ENCODE measurements at places on chromosomes 16 and 17.

GRCh38 chr16:1223355-1224214, 1.5 kb downstream of the TPSG1 start:
- no peak for DNase-seq

GRCh38 chr16:81567987-81568748, 123.6 kb downstream of the CMIP start:
- no peak for DNase-seq

DNA sequence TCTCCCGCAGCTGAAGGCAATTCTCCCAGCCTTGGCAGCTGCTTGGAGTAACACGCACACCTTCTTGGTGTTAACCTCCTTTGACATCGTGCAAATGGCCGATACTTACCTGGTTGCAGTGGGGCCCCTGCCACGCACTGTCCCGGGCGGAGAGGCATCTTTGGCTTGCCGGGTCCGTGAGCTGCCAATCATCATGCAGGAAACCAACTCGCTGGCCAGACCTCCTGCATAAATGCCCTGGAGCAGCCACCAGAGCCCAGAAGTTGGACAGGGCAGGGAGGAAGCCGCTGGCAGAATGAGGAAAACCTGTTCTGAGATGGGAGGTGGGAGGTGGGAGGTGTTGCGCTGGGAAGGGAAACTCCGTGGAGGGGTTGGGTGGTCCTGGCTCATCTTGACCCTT, 41.7 kb upstream of the CREBBP start:
- DNase-seq = no peak

GRCh38 chr16:30491744-30492308, 19.3 kb downstream of the ITGAL start:
- DNase-seq = no peak

DNA sequence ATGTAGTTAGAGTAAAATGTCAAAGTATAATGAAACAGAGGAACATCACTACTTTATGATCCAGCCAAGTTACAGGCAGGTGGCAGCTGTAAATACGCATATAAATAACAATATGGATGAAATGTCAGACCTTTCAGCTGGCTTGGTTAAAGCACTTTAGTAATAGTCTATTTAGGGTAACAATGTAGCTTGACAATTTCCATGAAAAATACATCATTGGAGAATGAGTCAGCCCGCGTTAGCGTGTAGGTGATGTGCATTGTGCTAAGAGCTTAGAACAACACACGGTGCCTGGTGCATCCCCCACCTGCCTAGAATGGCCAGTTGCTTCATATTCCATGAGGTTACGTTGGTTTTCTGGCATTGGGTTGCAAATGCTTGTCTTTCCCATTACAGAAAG, 119.4 kb downstream of the RBFOX1 start:
- DNase-seq = no peak

DNA sequence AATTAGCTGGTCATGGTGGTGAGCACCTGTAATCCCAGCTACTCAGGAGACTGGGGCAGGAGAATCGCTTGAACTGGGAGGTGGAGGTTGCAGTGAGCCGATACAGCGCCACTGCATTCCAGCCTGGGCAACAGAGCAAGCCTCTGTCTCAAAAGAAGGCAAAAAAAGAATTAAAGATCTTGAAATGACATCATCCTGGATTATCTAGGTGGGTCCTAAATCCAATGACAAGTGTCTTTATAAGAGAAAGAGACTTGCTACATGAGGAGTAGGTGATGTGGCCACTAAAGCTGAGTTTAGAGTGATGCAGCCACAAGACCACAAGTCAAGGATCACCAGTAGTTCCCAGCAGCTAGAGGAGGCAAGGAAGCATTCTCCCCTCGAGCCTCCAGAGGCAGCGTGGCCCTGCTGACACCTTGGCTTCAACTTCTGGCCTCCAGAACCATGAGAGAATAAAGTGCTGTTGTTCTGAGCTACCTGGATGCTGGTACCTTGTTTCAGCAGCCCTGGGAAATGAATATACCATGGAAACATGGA, 15.8 kb downstream of the CIITA start:
- no peak for DNase-seq

- DNase-seq = no peak
Observed at GRCh38 chr16:2176047-2176446, 20.4 kb downstream of the CASKIN1 start.

Data from hippocampal formation (tissue), 2 donors.